Mesenteric fat pad (tissue), 1 donor: ENCODE measurements at places on chromosomes 2 and 18.

- no peak for DNase-seq
These were observed 12.0 kb upstream of the GCC2 start for GRCh38 chr2:108436976-108437375.

DNA sequence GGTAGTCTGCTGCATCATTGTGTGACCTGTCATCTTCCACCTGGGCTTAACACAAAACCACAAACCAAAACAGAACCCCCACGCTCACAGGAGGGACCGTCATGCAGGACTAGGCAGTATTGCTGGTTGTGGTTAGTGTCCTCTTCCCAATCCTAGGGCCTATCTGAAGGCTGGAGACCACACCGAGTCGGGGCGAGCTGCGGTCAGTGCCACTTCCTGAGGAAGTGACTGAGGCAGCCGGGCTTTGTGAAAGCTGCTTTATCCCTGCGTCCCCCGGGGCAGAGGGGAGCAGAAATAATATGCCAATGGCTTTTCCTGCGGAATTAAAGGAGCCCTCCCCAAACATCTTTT, 22.9 kb downstream of the ZNF532 start:
- no peak for DNase-seq

DNA sequence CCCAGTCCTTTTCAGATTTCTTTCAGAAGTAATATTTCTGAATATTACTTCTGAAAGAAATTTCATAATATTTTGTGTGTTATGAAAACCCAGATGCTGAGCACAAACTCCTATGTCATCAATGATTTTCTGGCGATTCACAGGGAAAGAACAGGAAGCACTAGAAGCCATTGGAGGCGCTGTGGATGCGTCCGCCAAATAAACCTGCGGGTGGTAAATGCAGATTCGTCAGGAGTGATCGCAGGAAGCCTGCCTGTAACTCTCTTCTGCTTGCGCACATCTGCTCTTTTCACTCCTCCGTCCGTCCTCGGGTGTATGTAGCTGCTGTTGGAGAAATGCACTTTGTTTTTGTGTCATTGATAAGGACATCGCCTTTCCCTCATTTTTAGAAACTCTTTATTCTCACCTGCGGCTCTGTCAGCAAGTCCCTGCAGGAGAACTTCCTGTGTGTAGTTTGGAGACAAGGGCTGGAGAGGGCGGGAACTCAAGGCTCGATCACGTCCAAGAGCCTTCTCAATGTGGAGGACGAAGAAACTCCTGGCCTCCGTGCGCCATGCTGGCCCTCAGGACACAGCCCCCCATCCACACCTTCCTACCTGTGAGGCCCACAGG, 483.8 kb downstream of the GALR1 start:
- no peak for DNase-seq

DNA sequence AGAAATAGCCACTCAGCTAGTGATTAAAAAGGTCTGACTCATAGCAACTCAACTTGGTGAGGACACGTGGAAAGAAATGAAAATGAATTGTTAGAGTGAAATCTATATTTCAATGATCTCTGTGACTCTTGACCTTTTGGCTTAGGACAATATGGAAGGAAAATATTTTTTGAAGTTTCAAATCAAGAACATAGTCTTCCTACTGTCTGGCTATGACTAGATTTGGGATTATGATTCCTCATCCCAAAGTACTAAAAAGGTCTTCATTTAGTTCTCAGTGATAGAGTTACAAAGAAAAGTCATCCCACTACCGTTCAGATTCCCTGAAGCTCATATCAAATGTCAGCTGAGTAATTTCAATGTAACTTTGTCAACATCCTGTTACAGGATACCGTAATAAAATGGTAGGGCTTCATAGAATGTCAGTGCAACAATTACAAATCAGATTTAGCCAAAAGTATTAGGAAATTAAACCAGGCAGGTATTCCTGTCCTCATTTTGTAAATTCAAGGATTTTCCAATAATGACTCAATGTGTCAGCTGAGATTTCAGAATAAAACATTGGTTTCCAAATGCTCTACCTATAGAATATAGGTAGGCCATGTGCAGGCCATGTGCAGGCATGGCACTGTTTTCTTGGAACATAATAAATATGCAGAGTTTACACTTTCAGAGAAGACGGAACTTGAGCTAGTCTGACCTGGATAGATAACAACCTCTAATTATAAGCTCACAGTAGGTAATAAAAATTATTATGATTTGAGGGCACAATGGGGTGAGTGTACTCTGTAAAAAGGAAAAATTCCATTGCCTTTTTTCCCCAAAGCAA, 36.0 kb downstream of the ANKRD29 start:
- no peak for DNase-seq

- no peak for DNase-seq
These were observed 110.7 kb downstream of the ZEB2 start for GRCh38 chr2:144409241-144409640.

DNA sequence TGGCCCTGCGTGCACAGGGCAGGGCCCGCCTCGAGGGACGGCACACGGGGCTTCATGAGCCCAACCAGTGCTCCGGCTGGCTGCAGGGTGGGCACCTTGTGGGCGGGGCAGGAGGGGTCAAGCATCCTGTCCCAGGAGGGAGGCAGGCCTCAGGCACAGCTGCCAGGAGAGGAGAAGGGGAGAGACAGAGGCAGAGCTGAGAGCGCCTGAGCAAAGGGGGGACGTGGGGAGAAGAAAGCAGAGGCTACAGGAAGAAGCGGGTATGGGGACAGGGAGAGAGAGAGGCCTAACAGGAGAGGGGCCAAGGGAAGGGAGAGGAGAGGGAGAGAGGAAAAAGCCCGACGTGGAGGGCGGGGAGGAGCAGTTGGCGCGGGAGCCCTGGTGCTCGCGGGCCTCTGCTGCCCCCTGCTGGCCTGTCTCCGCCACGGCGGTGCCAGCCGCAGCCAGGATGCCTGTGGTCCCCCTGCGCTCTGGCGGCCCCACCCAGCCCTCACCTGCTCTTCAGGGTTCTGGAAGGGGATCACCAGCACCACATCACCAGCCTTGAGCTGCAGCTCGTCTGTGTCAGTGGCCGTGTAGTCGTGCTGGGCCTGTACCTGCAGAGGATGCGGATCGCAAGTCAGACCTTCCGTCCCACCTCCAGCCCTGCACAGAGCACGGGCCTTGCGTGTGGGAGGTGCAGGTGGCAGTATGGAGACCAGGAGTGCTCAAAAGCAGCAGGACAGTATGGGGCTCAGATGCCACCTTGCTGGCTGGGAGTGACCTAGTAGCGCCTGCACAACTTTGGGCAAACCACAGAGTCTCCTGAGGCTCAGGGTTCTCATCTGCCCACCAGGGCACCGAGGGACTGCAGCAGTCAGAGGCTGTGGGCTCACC, 56.8 kb downstream of the BIN1 start:
- no peak for DNase-seq

DNA sequence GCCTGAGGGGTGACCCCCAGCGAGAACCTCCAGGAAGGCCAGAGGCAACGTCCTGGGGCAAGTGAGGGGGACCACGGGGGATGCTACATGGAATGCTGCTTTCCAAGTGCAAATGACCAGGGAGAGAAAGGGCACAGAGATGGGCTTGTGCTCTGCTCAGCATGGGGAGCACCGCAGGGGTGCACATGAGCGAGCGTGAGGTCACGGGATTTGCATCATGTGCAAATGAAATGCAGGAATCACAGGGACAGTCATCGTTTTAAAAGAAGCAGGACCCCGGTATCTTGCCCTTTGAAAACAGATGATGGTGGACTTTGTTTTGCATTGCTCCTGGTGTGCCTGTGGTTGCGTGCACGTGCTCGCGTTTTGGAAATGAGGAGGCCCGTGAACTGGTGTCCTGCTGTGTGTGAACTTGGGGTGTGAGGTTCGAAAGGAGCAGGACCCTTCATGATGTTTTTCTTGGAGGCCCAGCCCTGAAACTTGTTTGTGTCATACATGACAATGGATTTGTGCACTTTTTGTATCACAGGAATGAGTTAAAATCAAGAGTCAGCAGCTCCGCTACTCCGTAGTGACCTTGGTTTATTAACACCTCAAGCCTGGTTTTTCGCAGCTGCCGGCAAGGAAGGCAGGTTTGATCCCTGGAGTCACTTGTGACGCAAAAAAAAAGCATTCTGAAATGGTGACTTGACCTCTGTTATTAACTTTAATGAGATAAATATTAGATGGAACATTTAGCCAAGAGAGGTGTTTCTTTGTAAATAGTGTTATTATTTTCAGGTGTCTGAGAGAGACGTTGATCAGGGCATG, 234.5 kb downstream of the LDLRAD4 start:
- no peak for DNase-seq

DNA sequence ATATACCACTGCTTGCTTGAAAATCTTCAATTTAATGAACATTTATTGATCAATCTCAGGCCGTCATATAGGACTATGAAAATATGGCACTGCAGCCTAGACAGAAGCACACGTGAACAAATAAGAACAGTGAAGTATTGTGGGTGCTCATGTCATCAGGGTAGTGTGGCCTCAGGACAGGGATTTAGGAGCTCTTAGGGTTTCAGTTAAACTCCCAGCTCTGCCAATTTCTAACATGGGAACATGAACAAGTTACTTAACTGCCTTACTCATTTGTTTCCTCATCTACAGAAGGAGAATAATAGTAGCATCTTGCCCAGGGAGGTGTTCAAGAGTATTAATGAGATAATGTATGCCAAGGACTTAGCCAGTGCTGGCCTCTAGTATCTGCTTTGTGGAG, 146.0 kb upstream of the MAP3K20 start:
- DNase-seq = no peak

- no peak for DNase-seq
These were observed 427.3 kb upstream of the HS6ST1 start for GRCh38 chr2:128745946-128746345.

- no peak for DNase-seq
These were observed 24.5 kb downstream of the IMPA2 start for GRCh38 chr18:12005538-12006487.

DNA sequence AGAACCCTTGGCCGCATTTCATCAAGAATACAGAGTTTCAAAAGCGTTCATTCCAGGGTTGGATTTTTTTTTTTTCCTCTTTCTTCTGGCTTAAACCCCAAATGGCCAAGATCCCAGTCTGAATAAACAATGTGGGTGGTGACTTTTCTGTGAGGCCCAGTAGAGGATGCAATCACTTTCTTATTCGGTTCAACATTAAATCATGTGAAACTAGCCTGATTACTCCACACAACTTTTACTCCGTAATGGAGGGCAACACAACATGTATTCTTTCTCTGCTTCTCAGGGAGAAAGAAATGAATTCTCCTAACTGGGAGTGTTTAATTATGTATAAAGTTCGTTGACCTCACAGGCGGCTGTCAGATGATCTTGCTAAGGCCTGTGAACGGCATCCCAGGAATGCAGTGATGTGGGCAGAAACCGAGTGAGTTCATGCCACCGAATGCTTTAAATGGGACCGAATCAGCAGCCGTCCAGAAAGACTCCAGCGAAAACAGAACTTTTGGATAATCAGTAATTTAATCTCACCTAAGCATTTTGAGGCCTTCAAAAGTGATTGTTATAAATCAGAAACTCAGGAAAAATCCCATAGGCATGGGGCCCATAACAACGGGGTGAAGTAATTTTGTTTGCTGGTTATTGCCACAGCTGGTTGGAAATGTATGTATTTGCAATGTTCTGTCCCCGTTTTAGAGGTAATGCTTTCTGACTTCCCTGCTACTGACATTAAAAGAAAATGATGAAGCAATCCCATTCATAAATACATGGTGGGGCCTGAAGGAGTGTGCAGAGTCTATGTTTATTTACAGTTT, 81.5 kb downstream of the BCL2 start:
- DNase-seq = no peak

- DNase-seq = no peak
These were observed 33.6 kb upstream of the SMAD2 start for GRCh38 chr18:47964053-47964452.

DNA sequence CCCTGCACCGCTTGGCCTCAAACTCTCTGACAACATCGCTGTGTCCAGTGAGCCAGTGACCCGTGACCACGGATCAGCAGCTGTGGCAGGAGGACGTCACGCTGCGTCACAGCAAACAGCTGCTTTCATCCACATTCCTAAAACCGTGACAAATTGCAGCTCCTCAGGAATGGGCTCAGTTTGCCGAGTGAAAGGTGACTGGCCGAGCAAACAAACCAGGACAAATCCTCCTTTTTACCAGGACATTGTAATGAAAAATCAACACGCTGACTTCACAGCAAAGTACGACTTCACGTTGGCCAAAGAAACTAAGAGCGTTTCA, 57.6 kb downstream of the PXDN start:
- DNase-seq = no peak

DNA sequence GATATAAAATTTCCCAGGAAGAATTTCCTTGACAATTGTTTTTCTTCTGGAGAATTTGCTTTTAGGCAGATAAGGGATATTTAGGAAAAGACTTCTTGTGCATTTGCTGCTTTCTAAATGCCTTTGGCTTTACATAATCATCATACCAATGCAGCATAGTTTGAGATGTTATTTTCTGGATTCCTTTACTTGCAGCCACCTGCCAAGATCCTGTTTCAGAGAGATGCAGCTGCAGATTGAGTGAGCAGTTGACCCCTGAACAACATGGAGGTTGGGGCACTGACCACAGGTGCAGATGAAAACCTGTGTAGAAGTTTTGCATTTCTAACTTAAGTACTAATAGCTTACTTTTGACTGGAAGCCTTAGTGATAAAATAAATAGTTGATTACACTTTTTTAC, 257.9 kb downstream of the RPIA start:
- no peak for DNase-seq
